Suprapubic skin (tissue), 4 donors: ENCODE measurements at places on chromosomes 16 and 17.

- H3K27me3 ChIP-seq = no peaks in the 10 kb centered on the region
- no peaks in the 10 kb centered on the region for H3K36me3 ChIP-seq
- DNase-seq = no peak
- H3K4me1 ChIP-seq = peaks cover 32% of the 10 kb centered on the region
- no peak overlapping the region for H3K27ac ChIP-seq
These were observed 134.7 kb downstream of the ZNF778 start for GRCh38 chr16:89352091-89352681.

DNA sequence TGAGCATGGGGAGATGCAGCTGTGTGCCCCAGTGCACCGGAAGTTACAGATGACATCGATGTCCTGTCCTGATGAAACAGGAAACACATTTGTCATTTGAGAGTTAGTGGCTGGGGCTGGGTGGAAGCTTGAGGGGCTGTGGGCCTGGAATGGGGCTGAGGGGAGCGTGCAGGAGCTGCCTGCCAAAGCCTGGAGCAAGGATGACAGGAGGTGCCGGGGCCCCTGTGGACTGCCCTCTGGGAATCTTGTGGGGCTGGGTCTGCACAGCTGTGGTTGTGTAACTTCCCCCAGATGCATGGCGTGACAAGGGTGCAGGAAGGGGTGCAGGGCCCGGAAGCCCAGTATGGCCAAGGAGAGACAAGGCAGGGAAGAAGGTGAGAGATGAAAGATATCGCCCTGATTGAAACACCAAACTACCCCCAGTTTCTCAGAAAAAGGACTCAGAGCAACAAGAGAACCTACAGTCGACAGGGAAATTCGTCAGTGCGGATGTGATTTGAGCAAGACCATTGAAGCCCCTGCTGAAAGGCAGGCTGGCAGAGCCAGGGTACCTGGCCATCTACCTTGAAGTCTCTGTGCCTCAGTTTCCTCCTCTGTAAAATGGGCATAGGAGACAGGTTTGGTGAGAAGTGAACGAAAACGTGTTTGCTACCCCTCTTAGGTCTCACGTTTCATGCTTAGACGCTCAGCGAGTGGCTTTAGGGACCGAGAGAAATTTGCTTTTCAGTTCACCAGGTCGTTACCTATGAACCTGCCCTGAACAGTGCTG lies 8.8 kb downstream of the MMP25 start:
- H3K36me3 ChIP-seq = no peaks in the 10 kb centered on the region
- no peak overlapping the region for H3K4me3 ChIP-seq
- peaks cover 2% of the 10 kb centered on the region for H3K27me3 ChIP-seq
- H3K4me1 ChIP-seq = peaks cover 19% of the 10 kb centered on the region

- H3K4me3 ChIP-seq = no peak overlapping the region
- peaks cover 75% of the 10 kb centered on the region for H3K27me3 ChIP-seq
- peaks cover under 1% of the 10 kb centered on the region for H3K4me1 ChIP-seq
- DNase-seq = peak; percentile 50
- no peaks in the 10 kb centered on the region for H3K36me3 ChIP-seq
- no peak overlapping the region for H3K27ac ChIP-seq
These were observed 3.3 kb upstream of the PRSS33 start for GRCh38 chr16:2790631-2791030.

GRCh38 chr17:39754958-39755553 lies 17.3 kb downstream of the GRB7 start:
- no peaks in the 10 kb centered on the region for H3K36me3 ChIP-seq
- peak overlapping the region; percentile 87 for H3K27ac ChIP-seq
- peak overlapping the region; percentile 62 for H3K4me3 ChIP-seq
- no peaks in the 10 kb centered on the region for H3K27me3 ChIP-seq

DNA sequence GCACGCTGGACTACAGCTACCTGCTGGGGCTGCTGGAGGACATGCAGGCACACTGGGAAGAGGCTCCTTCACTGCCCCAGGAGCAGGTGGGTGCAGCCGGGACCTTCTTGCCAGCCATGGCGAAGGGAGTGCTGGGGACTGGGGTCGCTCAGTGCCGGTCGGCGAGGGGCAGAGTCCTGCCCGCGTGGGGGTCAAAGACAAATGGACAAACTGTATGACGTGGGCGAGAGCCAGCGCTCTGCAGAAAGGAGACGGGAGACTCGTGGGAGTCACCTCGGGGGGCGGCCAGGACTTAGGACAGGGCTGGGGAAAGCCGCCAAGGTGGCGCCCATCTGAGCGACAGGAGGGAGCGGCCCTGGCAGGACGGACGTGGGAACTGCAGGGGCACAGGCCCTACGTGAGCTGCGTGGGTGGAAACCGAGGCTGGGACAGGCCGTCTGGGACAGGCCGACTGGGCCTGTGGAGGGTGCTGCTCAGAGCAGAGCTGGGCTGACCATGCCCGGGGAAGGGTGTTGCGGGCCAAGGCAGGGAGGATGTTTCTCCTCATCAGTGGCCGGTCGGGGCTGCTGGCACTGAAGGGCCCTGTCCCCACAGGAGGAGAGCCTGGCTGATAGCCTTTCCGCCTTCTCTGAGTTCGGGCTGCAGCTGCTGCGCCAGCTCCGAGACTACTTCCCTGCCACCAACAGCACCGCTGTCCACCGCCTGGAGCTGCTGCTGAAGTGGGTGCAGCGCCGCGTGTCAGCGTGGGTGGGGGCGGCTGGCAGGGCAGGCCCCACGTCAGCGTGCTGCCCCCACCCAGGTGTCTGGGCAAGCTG lies 8.0 kb downstream of the TSR3 start:
- peaks cover 6% of the 10 kb centered on the region for H3K36me3 ChIP-seq
- DNase-seq = no peak
- H3K4me3 ChIP-seq = peak overlapping the region; percentile 31
- H3K27me3 ChIP-seq = peaks cover 7% of the 10 kb centered on the region

DNA sequence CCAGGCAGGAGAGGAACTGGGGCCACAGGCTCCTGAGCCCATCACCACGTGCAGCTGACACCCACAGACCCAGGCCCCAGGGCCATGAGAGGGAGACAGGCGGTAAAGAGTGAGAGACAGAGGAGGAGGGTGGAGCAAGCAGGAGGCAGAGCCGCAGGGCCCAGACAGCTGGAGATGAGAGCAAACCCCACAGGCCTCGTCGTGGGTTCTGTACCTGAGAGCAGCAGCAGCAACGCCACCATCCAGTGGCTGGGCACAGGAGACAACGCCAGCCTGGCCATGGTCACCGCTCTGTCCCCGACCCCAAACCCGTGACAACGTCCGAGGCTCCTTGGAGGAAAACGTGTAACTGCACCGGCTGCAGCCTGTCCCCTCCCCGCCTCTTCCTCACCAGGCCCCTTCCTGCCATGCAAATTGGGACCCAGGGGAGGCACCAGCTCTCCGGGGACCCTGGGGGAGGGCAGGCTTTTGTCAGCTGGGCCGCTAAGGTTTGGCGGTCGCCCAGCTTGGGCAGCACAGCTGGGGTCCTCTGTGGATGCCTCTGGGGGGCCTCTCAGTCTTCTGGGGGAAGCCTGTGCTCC lies at the start of gene CD79B:
CD79B (minus strand) TSS at position 351 of the 581 bp plus-strand sequence; CDS start at position 281, 70 bp downstream.
- peak within 1 kb of the TSS; percentile 8 for H3K4me3 ChIP-seq
- no peak for DNase-seq
- H3K4me1 ChIP-seq = peaks cover 20% of the 10 kb centered on the region
- H3K36me3 ChIP-seq = no peaks in the 10 kb centered on the region
- no peaks in the 10 kb centered on the region for H3K27me3 ChIP-seq

DNA sequence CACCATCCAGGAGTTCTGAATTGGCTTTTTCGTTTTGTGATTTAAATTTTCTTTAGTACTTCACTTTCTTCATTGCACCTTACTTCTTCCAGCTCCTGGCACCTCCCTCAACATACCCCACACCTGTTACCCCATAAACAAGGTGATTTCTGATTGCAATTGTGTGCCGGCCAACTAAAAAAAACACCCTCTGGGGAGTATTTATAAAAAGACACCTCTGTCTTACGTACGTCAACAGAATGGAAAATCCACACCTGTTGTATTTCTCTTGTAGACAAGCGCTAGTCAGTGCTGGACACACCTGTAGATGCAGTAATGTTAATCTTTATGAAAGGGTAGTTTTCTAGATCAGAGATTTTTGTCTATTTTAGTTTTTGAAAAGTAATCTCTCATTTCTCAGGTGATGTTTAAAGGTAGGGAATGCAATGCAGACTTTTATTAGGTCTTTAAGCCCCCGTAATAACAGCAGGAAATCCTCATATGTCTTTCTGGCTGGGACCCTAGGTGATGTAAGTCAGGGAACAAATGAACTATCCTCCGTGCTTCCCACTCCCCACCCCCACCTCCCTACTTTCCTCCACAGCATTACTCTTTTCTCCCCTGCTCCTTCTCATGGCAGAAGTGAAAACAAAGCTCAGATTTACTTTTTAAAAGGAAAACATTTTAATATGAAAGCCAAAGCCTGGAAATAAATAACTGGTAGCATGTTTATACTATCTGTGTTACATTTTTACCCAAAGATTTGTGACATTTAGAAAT lies 4.2 kb downstream of the MSI2 start:
- no peaks in the 10 kb centered on the region for H3K27me3 ChIP-seq
- H3K4me3 ChIP-seq = no peak overlapping the region
- peaks cover 28% of the 10 kb centered on the region for H3K4me1 ChIP-seq
- peaks cover 9% of the 10 kb centered on the region for H3K36me3 ChIP-seq
- no peak for DNase-seq

DNA sequence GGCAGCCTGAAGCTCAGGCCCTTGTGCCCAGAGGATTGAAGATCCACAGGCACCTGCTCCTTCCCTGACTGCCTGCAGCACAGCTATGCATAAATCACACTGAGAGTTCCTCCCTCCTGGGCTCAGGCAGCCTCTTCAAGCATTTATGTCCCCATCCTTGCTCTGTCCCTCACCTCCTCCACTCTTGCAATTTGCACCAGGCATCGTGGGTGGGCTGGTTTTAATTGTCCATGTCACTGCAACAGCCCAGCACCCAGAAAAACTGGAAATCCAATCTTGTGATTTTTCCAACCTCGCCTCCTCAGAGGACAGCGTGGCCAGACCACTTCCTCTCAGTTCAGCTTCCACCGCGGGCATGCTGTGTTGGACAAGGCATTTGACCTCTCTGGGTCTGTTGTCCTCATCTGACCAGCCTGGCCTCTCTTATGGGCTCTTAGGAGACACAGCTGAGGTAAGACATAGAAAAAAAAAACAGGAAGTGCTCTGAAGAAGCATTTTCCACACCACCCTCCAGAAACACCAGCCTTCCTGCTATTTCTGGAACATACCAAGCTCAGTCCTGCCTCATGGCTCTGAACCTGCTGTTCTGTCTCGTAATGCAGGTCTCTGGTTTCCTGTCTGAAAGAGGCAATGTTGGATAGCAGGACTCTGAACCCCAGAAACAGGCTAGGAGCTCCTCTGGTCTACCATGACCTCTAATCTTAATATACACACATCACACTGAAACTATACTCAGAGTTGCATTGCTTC lies 8.3 kb downstream of the TMEM114 start:
- no peak for DNase-seq
- no peak overlapping the region for H3K4me3 ChIP-seq
- no peaks in the 10 kb centered on the region for H3K36me3 ChIP-seq
- peaks cover 6% of the 10 kb centered on the region for H3K27me3 ChIP-seq

DNA sequence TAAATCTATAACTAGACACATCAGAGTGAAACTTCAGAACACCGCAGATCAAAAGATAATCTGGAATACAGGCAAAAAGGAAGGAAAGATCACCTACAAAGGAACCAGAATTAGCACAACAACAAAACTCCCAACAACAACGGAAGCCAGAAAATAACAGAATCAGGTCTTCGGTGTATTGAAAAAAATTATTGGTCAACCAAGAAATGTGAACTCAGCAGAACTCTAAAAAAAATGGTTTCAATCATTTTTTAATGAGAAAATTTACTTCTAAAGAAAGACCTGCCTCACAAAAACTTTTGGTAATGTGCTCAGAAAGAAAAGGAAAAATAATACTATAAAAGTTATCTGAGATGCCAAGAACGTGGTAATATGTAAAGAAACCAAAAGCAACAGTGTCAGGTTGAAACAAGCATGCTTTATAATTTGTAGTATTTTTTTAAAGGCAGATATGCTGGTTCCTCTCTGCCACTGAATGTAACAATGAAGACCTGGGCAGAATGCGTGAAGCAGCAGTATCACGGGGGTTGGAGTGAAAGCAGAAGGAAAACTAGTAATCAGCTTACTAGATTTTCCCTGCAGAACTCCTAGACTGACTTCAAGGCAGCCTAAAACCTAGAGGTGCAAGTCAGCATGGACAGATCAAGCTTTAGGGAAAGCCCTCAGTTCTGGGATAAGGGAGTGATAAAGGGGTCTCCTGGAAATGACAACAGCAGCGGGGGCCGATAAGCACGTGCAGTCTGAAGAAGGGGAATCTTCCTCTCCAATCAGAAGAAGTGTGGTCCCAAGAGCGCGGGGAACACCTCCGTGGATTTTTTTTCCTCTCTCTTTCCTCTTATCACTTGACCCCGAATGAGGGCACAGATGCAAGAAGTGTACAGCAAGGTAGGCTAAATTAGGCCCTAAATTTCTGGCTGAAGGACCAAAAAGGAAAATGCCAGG lies 80.9 kb upstream of the TEKT1 start:
- DNase-seq = no peak
- peaks cover 12% of the 10 kb centered on the region for H3K4me1 ChIP-seq
